ENCODE measurements at places on chromosomes 7 and 10.

DNA sequence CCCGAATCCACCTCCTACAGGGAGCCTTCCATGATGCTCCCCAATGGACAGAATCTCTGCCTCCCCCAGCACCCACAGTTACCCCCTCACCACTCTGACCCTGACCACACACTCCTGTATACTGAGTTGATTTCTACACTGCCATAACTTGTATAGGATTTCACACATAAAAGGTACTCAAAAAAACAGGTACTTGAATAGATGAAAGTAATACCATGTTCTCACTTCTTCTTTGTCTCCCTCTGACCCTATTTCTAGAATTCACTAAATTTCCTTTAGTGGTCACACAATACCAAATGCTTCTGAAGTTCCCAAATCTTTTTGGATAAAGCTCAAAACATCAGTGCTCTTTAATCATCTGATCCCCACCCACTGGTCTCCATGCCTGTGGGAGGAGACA is 45.4 kb downstream of the HSPA12A start:
- DNase-seq: no peak

DNA sequence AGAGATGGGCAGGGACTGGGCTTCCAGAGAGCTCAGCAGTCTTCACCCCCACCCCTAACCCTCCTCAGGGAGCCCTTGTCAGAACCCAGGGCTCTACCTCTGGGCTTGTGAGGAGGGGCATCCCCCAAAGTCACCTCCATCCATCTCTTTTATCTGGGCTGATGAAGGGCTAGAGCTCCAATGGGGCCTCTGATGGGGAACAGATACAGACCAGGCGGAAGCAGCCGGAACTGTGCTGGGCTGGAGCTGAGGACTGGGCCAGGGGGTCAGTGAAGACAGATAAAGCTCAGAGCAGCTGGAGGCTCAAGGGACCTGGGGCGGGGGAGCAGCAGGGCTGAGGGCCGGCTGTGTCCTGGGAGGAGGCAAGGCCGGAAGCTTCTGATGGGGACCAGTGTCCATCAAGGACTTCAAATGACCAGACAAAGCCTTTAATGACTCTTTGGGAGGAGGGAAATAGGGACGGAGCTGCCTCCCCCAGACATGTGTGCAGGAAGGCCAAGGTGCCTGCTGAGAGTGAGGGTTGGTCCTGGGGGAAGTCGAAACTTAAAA is 10.2 kb downstream of the KAZALD1 start:
- no peak for DNase-seq

GRCh38 chr7:17671956-17672355 is 268.3 kb downstream of the SNX13 start:
- no peak for DNase-seq

DNA sequence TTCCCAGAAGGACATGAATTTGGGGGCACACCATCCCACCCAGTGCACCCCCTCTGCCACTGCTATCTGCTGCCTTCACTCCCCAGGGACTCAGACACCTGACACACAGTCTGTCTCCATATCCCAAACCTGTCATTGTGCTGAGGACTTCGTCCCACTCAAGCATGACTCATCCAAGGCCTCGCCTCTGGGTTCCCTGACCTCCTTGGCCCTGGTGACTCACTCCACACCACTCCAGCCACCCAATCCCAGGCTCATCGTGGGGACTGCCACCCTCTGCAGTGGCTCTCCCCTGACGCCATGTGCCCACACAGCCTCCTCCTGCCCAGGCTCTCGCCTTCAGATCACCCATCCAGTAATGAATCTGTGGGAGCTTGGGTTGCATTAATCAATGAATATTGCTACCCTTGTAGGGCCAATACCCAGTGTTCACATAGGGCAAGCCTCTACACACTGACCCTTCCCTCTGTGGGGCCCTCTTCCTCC is 6.6 kb upstream of the INSIG1 start:
- DNase-seq: no peak

- peak; percentile 77 for DNase-seq
These were observed 61.8 kb downstream of the RASGEF1A start for GRCh38 chr10:43204943-43205671.
